ENCODE measurements at places on chromosomes 5 and 9.

DNA sequence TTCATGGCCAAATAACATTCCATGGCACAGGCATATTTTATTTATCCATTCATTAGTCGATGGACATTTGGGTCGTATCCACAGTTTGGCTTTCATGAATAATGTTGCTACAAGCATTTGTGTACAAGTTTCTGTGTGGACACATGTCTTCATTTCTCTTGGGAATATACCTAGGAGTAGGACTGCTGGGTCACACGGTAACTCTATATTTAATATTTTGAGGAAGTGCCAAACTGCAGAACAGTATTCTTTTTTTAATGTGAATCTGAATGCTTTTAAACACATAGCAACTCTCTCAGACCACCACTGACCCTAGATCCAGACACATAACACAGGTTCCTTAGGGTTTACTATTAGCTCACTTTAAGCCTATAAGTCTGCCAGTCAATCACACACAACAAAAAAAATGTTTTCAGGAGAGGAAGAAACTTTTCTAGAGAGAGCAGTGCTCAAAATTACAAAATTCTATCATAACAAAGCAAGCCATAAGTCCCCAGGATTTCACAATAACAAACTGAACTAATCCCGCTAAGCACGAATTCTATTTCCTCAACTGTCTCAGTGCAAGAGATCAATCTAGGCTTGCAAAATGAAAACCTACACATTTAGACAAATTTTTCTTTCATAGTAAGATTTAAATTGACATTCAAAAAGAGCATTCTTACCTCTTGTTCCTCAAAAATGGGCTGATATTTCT is 41.8 kb upstream of the GABBR2 start:
- H3K27me3 ChIP-seq = no peaks in the 10 kb centered on the region
- no peaks in the 10 kb centered on the region for H3K4me1 ChIP-seq
- H3K4me3 ChIP-seq = no peak overlapping the region

DNA sequence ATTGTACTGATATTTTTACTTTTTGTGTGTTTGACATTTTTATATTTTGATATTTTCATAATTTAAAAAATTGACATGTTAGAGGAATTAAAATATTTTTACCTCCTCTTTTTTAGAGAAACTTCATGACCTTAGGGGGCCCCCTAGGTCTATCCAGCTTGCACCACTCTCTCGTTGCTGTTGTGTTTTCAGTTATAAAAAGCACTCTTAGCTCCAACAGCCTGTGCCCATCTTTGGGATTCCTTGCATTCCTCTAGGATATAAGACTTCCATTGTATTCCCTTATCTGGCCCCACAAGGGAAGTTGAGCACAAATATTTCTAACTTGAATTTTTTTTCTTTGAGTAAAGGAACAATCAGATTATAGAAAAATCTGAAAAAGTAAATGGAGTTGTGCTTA is 245.3 kb downstream of the SH3GL2 start:
- no peaks in the 10 kb centered on the region for H3K36me3 ChIP-seq
- no peaks in the 10 kb centered on the region for H3K4me1 ChIP-seq
- no peaks in the 10 kb centered on the region for H3K27me3 ChIP-seq
- H3K27ac ChIP-seq = no peak overlapping the region
- no peak overlapping the region for H3K4me3 ChIP-seq

GRCh38 chr5:91119217-91119616 is 263.9 kb downstream of the ARRDC3 start:
- peaks cover 10% of the 10 kb centered on the region for H3K4me1 ChIP-seq
- no peak overlapping the region for H3K27ac ChIP-seq
- H3K36me3 ChIP-seq = no peaks in the 10 kb centered on the region
- H3K4me3 ChIP-seq = no peak overlapping the region

- no peak overlapping the region for H3K4me3 ChIP-seq
- no peak overlapping the region for H3K27ac ChIP-seq
- H3K4me1 ChIP-seq = no peaks in the 10 kb centered on the region
- no peaks in the 10 kb centered on the region for H3K27me3 ChIP-seq
Measured at GRCh38 chr9:68844631-68845612, 139.9 kb downstream of the PIP5K1B start.

DNA sequence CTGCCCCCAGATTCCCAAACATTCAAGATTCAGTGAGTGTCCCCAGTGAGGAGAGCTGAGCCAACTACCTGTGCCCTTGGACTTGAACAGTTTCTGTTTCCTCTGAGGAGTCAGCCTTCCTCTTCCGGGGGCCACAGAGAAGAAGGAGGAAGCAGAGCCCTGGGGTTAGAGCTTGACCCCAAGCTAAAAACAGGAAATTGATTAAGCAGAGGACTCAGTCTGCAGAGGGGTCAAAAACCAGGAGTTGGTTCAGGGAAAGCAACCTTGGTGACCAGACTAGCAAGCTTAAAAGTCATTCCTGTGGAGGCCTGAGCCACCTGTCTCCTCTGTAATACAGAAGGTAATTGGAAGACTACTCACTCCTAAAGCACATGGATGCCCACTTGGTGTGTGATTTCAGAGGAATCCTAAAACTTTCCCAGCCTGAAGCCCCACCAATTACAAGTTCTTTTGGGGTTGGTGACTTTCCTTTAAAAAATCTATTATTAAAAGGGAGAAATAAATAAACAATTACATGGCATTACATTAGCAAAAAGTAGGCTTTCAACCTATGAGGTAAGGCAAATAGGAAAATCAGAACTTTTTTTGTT is 64.2 kb upstream of the SELENOP start:
- H3K27ac ChIP-seq = no peak overlapping the region
- no peaks in the 10 kb centered on the region for H3K36me3 ChIP-seq
- no peak overlapping the region for H3K4me3 ChIP-seq
- H3K4me1 ChIP-seq = no peaks in the 10 kb centered on the region

- no peak for DNase-seq
- no peak overlapping the region for H3K27ac ChIP-seq
- H3K4me1 ChIP-seq = no peaks in the 10 kb centered on the region
- no peaks in the 10 kb centered on the region for H3K36me3 ChIP-seq
- no peak overlapping the region for H3K4me3 ChIP-seq
Measured at GRCh38 chr5:168054091-168054490, 237.4 kb upstream of the WWC1 start.

GRCh38 chr9:82255481-82256176 is 267.1 kb downstream of the SPATA31D1 start:
- no peak for DNase-seq
- H3K4me1 ChIP-seq = no peaks in the 10 kb centered on the region
- H3K4me3 ChIP-seq = no peak overlapping the region
- H3K27ac ChIP-seq = no peak overlapping the region
- H3K36me3 ChIP-seq = no peaks in the 10 kb centered on the region

GRCh38 chr5:104223885-104224773 is 661.5 kb upstream of the NUDT12 start:
- H3K27me3 ChIP-seq = no peaks in the 10 kb centered on the region
- no peaks in the 10 kb centered on the region for H3K36me3 ChIP-seq

- no peak overlapping the region for H3K4me3 ChIP-seq
- H3K27ac ChIP-seq = no peak overlapping the region
- H3K36me3 ChIP-seq = no peaks in the 10 kb centered on the region
Measured at GRCh38 chr5:169146158-169146557, 154.8 kb downstream of the SLIT3 start.

- H3K4me3 ChIP-seq = peak overlapping the region; percentile 96
- H3K36me3 ChIP-seq = peaks cover 8% of the 10 kb centered on the region
- no peak overlapping the region for H3K27ac ChIP-seq
- DNase-seq = no peak
- no peaks in the 10 kb centered on the region for H3K27me3 ChIP-seq
Measured at GRCh38 chr5:119452060-119452372, 281 bp upstream of the HSD17B4 start.

DNA sequence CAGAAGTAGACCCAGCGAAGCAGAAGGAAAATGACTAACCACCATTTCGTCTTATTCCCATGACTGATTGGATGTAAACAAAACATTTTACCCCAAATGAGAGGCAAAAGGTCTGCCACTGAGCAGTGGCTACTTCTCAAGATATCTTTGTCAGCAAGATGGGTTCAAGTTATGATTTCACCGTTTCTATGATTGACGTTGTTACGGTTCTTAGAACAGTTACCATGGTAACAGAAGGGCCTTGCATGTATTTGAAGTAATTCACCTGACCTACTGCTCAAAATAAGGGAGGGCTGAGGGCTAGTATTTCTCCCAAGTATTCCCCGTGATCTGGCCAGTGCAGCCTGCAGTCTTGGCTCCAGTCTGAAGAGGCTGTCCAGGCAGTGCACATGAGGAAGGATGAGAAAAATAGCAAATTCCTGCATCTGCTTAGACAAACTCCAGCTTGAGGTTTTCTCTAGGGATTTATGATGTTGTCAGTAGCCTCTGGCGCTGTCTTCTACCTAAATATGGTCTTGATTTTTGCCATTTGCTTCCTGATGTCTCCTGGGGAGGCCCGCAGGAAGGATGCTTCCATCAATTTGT is 372.7 kb downstream of the TMEM38B start:
- no peaks in the 10 kb centered on the region for H3K27me3 ChIP-seq
- no peak overlapping the region for H3K4me3 ChIP-seq
- peaks cover 4% of the 10 kb centered on the region for H3K4me1 ChIP-seq
- H3K36me3 ChIP-seq = no peaks in the 10 kb centered on the region
- DNase-seq = no peak
- H3K27ac ChIP-seq = no peak overlapping the region

DNA sequence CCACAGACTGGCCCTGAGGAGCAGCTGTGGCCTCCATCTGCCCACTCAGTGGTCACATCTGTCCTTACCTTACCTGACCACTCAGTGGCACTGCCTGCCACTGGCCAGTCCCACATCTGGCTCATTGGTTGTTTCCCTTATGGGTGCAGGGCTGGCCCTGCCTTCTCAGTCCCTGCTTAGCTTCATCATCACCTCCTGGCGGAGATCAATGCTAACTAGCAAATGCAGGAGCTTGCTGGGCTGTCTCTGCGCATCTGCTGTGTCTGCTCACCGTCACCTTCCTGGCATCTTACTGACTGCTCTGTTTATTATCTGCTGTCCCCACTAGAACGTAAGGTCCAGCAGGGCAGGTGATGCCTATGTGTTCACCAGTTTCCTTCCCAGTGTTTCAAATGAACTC is 356.9 kb downstream of the SEMA5A start:
- peaks cover 86% of the 10 kb centered on the region for H3K36me3 ChIP-seq
- DNase-seq = no peak
- H3K4me3 ChIP-seq = no peak overlapping the region
- H3K27me3 ChIP-seq = no peaks in the 10 kb centered on the region

DNA sequence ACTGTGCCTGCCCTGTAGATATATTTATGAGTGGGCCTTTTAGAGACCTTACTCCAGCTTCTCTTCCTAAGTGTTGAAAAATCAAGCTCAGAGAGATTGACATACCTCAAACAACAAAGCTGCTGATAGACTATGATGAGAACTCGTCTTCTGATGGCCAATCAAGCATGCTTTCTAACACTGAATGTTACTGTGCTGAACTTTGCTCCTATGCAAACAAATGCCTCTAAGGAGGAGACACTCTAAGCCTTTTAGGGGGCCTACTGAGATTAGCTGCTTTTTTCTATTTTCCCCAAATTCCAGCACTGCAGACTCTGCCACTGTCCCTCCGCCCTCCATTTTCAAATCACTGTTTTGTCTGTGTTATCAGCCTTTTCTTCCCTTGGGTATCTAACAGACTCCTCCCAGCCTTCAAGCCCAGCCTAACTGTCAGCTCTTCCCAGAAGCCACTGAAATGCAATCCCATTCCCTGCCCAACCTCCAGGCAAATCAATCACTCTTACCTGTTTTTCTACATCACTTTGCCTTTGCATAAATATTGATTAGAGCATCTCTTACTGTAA is 39.5 kb downstream of the TXNDC8 start:
- no peaks in the 10 kb centered on the region for H3K4me1 ChIP-seq
- DNase-seq = peak; percentile 47
- H3K4me3 ChIP-seq = no peak overlapping the region
- H3K36me3 ChIP-seq = no peaks in the 10 kb centered on the region
- no peaks in the 10 kb centered on the region for H3K27me3 ChIP-seq
- H3K27ac ChIP-seq = no peak overlapping the region

- H3K27me3 ChIP-seq = no peaks in the 10 kb centered on the region
- H3K4me1 ChIP-seq = no peaks in the 10 kb centered on the region
- DNase-seq = no peak
- no peak overlapping the region for H3K27ac ChIP-seq
- no peaks in the 10 kb centered on the region for H3K36me3 ChIP-seq
Measured at GRCh38 chr9:75186767-75187380, 98.6 kb downstream of the OSTF1 start.

DNA sequence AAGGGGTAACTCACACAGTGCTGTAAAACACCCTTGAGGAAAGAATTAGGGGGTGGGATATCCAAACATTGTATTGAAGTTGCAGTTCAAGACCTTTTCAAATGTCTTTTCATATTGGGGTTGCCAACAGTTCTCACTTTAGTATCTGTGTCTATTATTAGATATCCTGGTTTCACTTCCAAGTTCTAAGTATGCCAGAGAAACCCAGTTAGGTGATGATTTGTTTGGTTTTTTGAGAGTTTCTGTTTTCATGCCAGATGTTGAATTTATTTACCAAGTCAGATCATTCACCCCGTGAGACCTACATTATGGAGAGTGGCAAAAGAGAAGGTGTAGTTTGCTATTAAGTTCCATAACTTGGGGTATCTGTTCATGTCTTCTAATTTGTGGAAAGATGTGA is 64.5 kb downstream of the C9orf152 start:
- H3K4me3 ChIP-seq = no peak overlapping the region
- H3K27ac ChIP-seq = no peak overlapping the region
- peaks cover 9% of the 10 kb centered on the region for H3K36me3 ChIP-seq
- no peak for DNase-seq
- no peaks in the 10 kb centered on the region for H3K27me3 ChIP-seq
- H3K4me1 ChIP-seq = no peaks in the 10 kb centered on the region

DNA sequence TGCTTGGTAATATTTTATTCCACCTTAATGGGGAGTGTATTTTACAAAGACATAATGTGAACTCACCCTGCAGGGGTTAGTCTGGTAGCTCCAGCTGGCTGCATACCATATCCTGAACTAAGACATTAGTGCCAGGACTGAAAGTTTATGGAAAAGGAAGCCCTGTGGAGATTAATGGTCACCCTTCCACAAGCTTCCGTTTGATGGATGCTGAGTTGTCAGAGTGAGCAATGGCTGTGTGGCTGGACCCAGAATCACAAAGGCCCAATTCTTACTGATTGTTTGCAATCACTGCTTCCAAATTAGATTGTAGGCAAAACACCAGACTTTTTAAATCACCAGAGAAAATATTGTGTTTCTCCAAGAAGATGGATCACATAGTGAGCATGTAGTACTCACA is 90.1 kb upstream of the TRPC7 start:
- no peak overlapping the region for H3K27ac ChIP-seq
- DNase-seq = no peak
- H3K4me3 ChIP-seq = no peak overlapping the region
- H3K36me3 ChIP-seq = no peaks in the 10 kb centered on the region

DNA sequence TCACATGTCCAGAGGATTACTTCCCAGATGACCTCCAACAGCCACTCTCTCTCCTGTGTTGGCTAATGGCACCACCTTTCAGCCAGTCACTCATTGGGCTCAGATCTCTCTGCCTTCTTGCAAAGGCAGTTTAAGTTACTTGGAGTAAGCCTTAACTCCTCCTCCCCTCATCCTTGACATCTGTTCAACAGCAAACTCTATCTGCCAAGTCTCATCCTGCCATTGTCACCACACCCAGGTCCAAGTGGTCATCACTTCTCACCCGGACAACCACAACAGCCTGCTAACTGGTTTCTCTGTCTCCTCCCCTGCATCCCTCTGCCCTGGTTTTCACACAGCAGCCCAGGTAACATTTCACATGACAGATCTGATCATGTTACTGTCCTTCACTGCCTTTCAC is 58.5 kb downstream of the DCP2 start:
- H3K27ac ChIP-seq = no peak overlapping the region
- H3K4me3 ChIP-seq = no peak overlapping the region
- peaks cover 95% of the 10 kb centered on the region for H3K36me3 ChIP-seq
- no peaks in the 10 kb centered on the region for H3K27me3 ChIP-seq

Data from endodermal cell (in vitro differentiated cells).